Thoracic aorta (tissue), 2 donors: ENCODE measurements at places on chromosomes 2 and 18. TPM values are rescaled to one million over a fixed set of nuclear protein-coding genes. Genes with fewer than 3 reads are reported as not detected.

GRCh38 chr2:17940091-17940630 is 61.7 kb downstream of the KCNS3 start:
- DNase-seq, result no peak

DNA sequence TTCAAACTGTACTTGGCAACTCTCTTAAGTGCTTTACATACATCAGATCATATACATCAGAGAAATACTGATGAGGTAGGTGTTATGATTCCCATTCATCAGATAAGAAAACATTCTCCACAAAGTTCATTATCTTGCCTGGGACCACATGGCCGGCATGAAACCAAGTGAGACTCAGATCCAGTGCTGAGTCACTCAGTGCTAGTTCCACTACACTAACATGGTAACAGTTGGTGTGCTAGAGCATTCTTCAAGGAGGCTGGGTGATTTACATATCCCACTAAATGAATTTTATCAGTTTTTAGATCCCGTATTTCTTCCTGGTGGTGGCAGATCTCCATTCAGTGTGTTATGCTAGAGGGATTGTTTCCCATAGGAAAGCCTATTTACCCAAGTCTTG is 772.0 kb downstream of the CNTNAP5 start:
- no peak for DNase-seq

DNA sequence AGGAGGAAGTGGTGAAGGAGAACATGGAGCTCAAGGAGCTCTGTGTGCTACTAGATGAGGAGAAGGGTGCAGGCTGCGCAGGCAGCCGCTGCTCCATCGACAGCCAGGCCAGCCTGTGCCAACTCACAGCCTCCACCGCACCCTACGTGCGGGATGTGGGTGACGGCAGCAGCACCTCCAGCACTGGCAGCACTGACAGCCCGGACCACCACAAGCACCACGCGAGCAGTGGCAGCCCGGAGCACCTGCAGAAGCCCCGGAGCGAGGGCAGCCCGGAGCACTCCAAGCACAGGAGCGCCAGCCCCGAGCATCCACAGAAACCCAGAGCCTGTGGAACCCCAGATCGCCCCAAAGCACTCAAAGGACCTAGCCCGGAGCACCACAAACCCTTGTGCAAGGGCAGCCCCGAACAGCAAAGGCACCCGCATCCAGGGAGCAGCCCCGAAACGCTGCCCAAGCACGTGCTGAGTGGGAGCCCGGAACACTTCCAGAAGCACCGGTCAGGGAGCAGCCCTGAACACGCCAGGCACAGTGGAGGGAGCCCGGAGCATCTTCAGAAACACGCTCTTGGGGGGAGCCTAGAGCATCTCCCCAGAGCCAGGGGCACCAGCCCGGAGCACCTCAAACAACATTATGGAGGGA is 9.0 kb downstream of the CCDC85A start:
- no peak for DNase-seq

DNA sequence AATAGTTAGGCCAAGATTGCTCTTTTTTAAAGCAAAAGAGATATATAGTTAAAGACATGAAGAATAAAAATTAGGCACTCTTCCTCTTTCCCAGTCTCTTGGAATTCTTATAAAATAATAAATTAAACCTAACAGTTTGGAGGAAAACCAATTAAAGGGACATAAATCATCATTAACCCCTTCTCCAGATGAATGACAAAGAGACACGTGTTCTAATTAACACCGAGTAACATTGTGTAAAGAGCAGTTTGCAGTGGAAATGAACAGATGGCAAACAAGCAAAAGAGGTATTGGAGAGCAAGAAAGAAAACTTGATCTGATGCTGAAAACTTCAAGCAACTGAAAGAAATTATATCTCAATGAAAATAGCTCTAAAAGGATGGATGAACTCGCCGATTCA is 48.4 kb downstream of the BCL2 start:
- no peak for DNase-seq

GRCh38 chr2:231290321-231291015 is 92.0 kb downstream of the ARMC9 start:
- no peak for DNase-seq

DNA sequence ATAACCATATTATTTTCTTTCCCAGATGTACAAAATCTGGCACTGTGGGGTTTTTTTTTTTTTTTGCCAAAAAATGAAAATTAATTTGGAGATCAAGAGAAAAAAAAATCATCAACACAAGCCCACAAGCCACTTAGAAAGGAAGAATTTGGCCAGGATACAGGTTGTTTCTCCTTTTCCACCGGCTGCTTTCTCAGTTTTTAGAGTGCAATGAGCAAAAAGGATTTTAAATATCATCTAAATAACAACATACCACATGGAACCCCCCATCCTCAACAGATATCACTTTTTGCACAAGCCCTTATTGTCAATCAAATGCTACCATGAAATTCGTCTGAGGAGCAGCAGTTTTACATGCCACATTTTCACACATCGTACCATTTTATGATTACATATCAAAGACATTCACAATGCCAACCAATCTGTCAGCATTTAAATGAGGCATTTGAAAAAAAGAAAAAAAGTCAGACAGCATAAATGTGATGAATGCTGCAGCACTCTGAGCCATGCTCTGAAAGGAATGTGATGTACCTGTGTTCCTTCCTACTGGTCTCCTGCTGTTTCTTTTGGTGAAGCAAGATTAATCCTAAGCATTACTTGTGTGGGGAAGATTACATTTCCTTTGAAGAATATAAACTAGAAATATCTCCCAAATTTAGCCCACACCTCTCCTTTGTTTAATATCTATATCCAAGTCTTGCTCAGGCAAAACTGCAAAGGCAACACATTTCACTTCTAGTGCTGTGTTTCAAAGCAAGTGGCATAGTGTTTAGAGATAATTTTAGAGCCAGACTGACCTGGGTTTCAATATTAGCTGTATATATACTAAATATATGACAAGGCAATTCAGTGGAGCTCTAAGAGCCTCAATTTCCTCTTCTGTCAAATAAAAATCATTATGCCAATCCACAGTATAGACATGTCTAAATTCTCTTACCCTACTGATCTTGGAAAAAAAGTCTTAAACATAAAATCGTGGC is 391.3 kb downstream of the CMPK2 start:
- no peak for DNase-seq

The GALNT13 gene
- total RNA-seq, result 30.1 TPM
